IPS-NIHi11 (cell line): ENCODE measurements at places on chromosomes 5 and 9.

GRCh38 chr5:28313953-28314352 is 1275.6 kb upstream of the CDH9 start:
- DNase-seq = no peak

DNA sequence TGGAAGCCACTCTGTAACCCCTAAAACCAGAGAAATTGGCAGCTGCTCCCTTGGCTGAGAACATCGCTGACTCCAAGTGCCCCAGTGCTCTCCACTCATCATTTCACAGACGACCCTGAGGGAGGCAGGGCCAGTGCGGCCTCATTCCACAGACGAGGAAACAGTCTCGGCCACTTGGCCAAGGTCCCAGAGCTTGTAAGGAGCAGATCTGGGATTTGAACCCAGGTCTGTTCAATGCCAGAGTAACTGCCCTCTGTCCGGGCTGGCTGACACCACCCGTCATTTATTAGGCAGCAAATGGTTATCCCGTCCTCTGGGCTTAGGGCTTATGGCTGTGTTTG is 19.9 kb upstream of the IER5L start:
- DNase-seq = no peak

GRCh38 chr9:95224376-95225019 is 93.0 kb downstream of the FANCC start:
- no peak for DNase-seq

DNA sequence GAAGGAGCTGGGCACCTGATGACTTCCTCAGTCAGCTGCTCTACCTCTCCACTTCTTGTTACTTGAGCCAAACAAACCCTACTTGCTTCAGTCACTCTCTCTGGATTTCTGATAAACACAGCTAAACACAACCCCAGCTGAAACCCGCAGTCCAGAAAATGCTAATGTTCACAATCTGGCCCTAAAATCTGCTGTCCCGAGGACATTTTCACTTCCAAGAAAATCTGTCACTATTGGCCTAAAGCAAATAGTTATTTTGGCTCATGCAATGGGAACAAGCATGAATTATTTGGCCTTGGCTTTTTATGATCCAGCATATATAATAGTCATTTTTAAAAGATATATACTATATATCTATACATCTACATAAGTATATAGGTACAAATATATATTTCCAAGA is 19.1 kb downstream of the FAM81B start:
- no peak for DNase-seq

DNA sequence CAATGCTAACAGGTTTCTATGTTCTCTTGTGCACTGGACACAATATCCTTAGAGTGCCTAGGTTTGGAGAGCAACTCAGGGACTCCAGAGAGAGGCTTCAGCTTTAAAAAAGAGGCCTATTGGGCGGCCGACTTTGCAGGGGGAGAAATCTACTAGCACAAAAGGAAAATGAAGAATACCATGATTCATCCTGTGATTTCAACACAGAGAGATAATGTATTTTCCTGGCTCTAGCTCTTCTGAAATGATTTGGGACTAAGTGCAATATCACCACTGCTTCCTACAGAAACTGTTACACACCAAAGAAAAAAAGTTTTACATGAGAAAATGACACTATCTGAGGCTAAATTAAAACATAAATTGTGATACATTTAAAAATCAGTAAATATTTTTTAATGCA is 146.1 kb upstream of the TSLP start:
- DNase-seq = no peak

GRCh38 chr9:77595426-77596095 is 52.6 kb downstream of the GNA14 start:
- no peak for DNase-seq

GRCh38 chr5:3092664-3093063 is 341.2 kb upstream of the IRX2 start:
- DNase-seq = no peak

GRCh38 chr5:9099689-9100088 is 446.2 kb downstream of the SEMA5A start:
- DNase-seq = no peak

GRCh38 chr5:77232574-77233358 is 22.3 kb downstream of the PDE8B start:
- DNase-seq = no peak

DNA sequence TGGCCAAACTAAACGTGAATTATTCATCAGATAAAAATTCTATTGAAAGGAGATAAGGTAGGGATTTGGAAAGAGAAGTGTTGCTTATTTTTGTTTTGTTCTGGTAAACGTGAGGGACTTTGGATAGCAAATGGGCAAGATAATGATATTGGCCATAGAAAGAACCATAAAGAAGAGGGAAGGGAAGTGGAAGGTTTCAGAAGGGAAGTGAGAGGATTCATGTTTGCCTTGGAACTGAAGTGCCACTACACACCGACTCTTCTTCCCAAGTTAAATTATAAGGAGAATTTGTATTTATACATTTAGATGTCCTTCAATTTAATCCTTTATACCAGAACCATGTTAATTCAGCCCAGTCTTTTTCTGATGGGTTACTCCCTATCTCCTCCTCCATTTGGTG is 42.1 kb upstream of the TAF11L2 start:
- no peak for DNase-seq

DNA sequence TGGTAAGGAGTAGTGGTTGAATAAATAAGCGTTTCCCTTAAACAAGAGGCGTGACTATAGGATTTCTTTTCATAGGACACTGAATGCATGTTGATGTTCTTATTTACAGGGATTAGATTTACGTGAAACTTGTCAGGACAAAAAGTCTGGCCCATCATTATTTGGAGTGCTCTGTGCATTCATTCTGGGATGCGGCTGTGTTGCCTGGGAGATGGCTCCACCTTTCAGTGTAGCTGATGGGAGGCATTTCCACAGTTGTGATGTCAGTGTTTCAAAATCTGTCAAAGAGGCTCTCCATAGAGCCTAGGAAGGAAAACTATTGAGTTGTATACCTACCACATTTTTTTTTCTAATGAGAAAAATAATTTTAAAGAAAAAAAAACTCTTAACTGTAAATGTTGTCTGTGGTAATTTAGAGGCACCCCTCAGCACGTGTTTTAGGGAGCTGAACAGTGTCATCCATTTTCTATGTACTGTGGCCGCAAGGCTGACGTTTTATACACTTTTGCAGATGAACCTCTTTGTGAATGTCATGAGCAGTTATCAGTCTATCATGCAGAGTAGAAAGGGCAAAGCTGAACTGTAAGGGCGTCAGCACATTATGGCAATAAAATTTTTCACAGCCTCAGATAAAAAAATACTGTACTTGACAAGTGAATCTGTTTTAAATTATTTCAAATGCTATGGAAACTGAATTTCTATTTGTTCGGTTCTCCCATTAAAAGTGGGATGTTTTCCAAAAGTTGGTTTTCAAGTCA is 202.7 kb downstream of the PBX3 start:
- no peak for DNase-seq

GRCh38 chr9:105972466-105973204 is 278.3 kb downstream of the TMEM38B start:
- DNase-seq = no peak

DNA sequence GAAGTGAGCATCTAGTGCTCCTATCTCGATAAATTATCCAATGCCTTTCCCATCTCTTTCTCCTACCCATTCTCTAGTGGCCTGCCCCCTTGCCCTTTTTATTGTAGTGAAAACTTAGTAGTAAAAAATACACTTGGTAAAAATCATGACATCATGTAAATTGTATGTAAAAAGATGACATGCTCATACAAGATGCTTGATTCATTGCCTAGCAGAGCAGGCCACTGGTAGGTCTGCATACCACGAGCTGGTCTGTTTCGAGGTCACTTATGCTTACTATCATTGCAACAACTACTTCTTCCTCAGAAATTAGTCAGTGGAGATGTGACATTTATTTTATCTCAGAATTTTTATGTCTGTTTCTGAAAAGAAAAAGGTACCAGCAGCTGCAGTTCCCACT is 177.3 kb downstream of the C9orf152 start:
- no peak for DNase-seq

DNA sequence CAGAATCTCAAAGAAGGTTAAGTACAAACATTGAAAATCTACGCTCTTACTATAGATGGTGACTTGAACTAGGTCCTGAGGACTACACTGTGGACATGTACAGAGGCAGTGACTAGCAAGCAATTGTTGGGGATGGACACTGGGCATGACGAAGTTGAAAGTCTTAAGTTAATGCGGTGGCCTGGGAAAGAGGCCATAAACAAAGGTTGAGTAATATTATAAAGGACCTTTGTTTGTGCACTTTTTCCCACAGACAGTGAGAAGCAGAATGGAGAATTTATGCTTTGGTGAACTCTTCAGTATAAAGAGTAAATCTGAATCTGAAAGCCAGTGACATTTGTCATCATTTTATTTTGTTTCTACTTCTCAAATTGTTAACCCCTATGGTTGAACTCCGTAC is 15.3 kb downstream of the ALDH1A1 start:
- no peak for DNase-seq
